ENCODE measurements at places on chromosomes 12 and 14.

GRCh38 chr14:75003250-75004027 lies 718 bp downstream of the EIF2B2 start:
- DNase-seq: no peak

GRCh38 chr14:32189811-32190210 lies 12.0 kb upstream of the RNU6-7 start:
- DNase-seq: no peak

DNA sequence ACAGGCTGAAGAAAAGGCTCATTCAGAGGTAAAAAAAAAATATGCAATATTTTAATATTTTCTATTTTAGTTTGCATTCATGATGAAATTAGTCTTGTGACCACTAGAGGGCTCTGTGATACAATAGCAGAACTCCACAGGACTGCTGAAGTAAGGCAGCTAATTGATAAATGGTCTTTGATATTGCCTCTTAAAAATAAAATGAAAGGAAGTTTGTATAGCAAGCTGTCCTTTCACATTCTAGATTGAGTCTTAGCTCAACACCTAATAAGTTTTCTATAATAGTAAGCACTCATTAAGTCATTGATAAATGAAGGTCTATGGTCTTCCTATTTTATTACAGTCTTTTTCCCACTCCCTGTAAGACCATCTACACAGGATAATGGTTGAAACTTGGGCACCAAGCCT lies 315.7 kb downstream of the NAV3 start:
- DNase-seq: peak; percentile 1

DNA sequence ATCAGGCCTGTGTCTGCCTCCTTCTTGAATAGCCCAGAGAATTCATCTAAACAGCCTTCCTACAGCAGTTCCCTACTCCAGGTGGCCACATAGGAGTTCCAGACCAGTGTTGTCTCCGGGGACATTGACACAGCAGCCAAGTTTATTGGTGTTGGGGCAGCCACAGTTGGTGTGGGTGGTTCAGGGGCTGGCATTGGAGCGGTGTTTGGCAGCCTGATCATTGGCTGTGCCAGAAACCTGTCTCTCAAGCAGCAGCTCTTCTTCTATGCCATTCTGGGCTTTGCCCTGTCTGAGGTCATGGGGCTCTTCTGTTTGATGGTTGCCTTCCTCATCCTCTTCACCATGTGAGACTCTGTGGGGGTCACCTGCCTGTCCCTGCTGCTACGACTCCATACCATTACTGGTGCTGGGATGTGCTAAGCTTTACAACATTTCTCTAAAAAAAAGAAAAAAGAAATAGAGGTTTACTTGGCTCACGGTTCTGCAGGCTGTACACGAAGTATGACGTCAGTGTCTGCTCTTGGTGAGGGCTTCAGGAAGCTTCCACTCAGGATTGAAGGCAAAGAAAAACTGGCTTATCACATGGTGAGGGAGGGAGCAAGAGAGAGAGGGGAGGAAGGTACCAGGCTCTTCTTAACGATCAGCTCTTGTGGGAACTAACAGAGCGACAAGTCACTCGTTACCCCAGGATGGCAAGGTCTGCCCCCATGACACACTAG lies 57.5 kb downstream of the CHST11 start:
- no peak for DNase-seq

DNA sequence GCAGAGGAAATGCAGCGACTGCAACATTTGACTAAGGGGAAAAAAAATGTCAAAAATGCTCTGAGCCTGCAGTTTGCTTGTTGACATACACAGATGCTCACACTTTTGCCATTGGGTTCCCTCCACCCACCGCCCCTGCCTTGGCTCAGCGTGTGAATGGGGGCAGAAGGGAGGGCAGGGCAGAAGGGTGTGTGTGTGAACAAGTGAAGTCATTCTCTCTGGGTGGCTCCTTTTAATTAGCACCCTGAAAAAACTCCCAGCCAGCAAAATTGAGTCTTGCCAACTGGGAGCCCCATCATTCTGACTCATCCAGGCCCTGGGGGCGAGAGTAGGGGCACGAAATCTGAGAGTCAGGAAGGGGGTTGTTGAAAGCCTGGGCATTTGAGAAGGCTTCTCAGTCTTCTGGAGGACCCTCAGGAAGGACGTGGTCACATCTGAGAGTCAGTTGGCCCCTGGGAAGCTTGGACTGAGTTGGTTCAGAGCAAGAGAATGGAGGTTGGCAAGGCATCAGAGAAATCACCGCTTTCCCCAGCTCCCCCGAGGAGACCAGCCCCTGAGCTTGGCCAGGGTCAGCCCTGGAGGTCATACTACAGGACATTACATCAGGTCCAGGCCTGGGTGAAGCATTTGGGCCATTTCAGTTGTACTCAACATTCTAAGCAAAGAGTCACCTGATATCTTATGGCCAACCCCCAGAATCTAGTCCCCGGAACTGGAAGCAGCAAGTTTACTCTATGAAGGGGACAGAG lies 22.7 kb upstream of the KRT78 start:
- no peak for DNase-seq

DNA sequence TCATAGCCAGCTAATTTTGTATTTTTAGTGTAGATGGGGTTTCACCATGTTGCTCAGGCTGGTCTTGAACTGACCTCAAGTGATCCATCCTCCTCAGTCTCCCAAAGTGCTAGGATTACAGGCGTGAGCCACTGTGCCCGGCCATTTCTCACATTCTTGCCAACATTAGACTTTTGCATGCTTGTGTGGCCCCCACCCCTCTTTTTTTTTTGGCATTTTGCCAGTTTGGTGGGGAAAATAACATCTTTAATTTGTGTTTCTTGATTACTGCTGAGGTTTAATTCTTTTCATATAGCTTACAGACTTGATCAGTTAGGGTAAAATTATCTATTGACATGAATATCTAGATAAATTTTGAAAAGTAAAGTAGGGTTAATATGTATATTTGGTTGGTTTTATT lies 3.8 kb downstream of the CCT2 start:
- DNase-seq: no peak

DNA sequence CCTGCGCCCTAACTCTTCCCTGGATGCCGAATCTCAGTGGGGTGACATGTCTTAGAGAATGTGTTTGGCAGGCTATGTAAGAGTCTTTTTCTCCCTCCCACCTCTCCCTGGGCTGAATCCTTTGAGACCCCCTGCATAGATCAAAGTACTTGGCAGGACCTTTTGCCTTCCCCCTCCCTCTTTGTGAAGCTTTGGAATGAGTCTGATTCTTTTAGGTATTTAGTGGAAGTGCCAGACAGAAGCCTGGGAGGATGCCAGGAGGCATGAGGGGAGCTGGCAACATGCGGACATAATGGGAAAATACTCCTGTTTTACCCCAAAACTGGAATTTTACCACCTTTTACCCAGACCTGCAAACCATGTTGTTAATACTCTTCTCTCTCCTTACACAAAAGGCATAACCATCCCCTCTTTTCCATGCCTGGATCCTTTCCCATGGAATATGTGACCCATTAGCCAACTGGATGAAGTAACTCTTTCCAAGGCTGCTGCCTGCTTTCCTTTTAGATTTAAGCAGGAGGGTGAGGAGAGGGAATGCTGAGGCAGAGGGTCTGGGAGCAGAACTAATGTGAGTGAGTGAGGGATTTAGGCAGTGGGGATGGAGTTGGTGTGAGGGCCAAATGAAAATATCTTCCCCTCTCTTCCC lies 41.7 kb downstream of the TTLL5 start:
- DNase-seq: no peak

- no peak for DNase-seq
Measured at GRCh38 chr12:63917864-63918799, 73.6 kb downstream of the SRGAP1 start.

DNA sequence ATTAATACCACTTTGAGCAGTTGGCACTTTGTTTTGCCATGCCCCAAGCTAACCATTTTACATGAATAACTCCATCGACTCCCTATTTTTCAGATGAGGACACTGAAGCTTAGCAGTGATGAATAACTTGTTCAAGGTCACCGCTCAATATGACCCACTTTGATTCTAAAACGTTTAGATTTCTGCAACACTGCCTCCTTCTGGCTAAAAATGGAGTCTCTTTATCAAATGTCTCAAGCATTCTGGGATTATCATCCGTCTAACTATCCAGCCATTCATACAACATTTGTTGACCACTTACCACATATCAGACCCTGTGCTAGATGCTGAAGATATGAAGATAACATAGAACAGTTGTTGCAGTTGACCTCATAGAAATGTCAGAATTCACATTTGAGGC lies 298.0 kb downstream of the PPFIA2 start:
- no peak for DNase-seq

- DNase-seq: no peak
Measured at GRCh38 chr14:56094076-56094475, 24.1 kb upstream of the PELI2 start.

GRCh38 chr14:35789651-35790050 lies 19.4 kb downstream of the RALGAPA1 start:
- no peak for DNase-seq

- DNase-seq: no peak
Measured at GRCh38 chr14:34256223-34256622, 205.8 kb downstream of the SPTSSA start.

- DNase-seq: no peak
Measured at GRCh38 chr14:56133547-56133946, 15.3 kb downstream of the PELI2 start.

DNA sequence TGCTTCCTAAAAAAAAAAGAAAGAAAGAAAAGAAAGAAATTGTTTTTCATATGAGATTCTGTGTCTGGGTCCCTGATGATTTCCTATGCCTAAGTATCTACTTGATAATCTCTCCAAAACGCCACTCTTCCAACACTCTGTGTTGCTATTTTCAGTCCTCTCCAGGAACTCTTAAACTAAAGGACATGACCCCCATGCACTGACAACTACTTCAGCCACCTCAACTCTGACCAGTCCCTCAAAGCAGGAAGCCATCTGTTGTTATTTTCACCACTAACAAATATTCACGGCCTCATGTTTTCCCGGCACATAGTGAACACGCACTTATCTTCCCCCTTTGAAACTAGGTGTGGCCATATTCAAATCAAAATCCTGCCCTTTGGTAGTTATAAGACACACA lies 259.3 kb downstream of the PPFIA2 start:
- DNase-seq: no peak

GRCh38 chr12:56600753-56601152 lies 29.4 kb downstream of the BAZ2A start:
- DNase-seq: no peak

DNA sequence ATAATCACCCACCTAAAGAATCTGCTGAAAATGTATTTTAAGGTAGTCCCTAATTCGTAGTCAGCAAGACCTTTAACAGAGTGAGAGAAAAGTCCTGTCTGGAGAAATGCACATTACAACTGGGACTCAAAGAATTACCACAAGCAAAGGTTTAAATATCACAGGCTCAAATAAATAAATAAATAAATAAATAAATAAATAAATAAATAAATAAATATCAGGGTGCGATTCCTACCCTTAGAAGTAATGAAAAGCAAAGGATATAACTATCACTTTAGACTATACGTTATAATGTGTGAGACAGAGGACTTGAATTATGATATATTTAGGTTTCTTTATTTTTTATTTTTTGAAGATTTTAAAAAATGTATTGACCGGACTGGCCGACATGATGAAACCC lies 522.5 kb upstream of the ATXN7L3B start:
- no peak for DNase-seq

DNA sequence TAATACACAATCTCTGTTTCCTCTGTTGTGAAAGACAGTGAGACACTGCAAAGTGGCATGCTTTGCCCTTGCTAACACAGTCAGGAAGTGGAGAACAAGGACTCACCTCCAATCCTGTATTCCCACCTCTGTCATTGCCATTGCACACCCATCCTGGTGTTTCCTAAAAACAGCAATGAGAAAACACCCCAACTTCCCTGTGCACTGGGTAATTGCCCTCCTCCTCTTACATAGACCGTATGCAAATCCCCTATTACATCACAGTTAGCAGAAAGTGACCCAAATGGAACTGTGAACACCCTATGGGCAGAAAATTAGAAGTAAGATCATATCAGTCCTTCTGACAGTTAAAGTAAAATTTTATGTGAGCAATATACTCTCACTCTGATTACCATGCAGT lies 355.5 kb downstream of the BCL11B start:
- DNase-seq: no peak

- no peak for DNase-seq
Measured at GRCh38 chr12:3150308-3150670, 73.1 kb downstream of the TSPAN9 start.

GRCh38 chr12:60684988-60685655 lies 1089.3 kb downstream of the SLC16A7 start:
- DNase-seq: no peak

- DNase-seq: no peak
Measured at GRCh38 chr12:65465766-65466547, 187.5 kb downstream of the MSRB3 start.

- no peak for DNase-seq
Measured at GRCh38 chr12:129564768-129565167, 339.1 kb downstream of the TMEM132D start.

- no peak for DNase-seq
Measured at GRCh38 chr14:53545217-53545616, 392.1 kb upstream of the DDHD1 start.

DNA sequence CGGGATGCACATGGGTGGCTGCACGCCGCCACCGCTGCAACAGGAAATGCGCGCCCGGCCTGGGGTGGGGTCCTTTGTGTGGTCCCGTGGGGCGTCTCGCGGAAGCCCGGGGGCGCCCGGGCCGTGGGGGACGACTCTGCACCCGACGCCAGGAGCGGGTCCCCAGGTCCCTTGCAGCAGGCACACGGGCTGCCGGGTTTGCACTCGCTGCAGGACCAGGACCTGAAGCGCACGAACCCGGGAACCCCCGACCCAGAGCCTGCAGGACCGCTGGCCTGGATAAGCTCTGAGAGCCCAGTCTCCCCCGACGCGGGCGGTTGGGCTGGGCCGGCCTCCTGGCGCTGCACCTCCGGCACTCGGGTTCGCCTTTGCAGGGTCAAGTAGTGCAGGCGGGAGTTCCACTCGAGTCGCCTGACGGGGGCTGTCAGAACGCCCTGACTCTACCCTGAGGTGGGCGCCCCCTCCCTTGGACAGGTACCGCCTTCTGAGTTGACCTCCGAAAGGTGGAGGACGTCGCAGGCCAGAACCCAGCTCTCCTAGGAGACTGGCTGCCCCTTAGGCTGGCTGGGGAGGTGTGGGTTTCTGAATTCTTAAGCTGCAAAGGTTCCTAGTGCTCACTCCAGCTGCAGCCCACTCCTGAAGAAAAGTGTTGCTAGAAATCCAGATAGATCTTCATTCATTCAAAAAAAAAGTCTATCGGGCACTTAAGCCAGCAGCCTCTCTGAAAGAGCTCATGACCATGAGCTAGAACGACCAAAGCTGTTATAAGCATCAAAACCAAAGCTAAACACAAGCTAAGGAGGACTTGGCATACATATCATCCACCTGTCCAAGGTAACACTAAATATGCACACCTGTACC lies 68.0 kb downstream of the RNF34 start:
- DNase-seq: no peak

GRCh38 chr12:49043856-49044258 lies 16.7 kb downstream of the KMT2D start:
- peak; percentile 76 for DNase-seq

GRCh38 chr12:91058786-91059185 lies 962 bp upstream of the KERA start:
- no peak for DNase-seq
